ENCODE measurements at places on chromosomes 7 and 10.

- no peak for DNase-seq
Observed at GRCh38 chr10:16814012-16814411, 3.2 kb downstream of the RSU1 start.

- no peak for DNase-seq
Observed at GRCh38 chr10:131314799-131315198, 3.3 kb upstream of the TCERG1L start.

- peak; percentile 21 for DNase-seq
Observed at GRCh38 chr10:13115832-13116803, 16.2 kb downstream of the OPTN start.

- DNase-seq, result no peak
Observed at GRCh38 chr10:29254123-29255046, 34.5 kb upstream of the LYZL1 start.

- DNase-seq, result no peak
Observed at GRCh38 chr7:41742401-41743020, 39.6 kb upstream of the INHBA start.

GRCh38 chr7:4202154-4202736 lies 479.9 kb upstream of the FOXK1 start:
- no peak for DNase-seq

DNA sequence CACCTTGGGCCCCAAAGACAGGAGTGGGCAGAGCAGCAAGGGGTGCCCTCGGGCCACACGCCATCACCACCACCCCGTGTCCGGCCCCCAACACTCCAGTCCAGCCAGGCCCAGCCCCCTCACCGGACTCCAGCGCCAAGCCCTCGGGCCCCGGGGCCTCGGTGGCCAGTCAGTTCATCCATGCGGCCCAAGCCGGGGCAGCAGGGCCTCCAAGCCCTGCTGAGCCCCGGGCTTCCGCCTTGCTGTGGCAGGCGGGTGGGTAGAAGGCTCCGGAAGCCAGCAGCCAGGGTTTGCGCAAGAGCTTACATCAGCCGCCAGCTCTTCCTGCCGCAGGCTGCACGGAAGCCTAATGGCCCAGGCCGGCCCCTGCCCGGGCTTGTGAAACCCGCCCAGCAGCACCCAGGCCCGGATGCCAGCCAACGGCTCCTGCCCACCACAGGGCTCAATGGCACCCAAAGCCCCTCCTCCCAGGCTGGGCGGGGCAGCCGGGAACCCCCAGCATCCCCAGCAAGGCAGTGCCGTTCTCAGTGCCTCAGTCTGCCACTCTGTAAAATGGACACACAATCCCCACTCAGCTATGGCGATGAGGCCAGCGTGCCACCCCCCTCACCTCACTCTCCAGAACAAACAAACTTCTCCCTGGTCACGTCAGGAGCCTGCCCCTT lies 26.5 kb downstream of the TNRC18 start:
- DNase-seq, result peak; percentile 92

DNA sequence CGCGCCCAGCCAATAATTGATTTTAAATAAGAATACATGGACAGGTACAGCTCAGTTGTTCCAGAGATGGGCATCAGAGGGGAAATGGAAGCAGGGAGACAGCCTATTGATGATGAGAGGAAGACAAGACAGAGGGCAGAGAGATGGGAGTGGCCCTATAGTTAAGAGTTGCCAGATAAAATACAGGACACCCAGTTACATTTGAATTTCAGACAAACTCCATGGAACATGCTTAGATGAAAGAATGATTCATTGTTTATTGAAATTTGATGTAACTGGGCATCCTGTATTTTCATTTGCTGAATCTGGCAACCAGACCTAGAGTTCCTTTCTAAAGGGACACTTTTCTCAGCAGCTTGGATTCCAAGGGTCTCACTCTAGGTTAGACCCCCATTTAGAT lies 341.1 kb downstream of the FRMD4A start:
- no peak for DNase-seq
